NCI-H2081 treated with DMSO at 0.1 percent for 48 hours (cell line): ENCODE measurements at places on chromosomes 16 and 17.

GRCh38 chr16:75250089-75250808, 1.2 kb downstream of the BCAR1 start:
- no peak for DNase-seq

- no peak for DNase-seq
Measured at GRCh38 chr17:2075336-2076086, 20.6 kb downstream of the HIC1 start.

DNA sequence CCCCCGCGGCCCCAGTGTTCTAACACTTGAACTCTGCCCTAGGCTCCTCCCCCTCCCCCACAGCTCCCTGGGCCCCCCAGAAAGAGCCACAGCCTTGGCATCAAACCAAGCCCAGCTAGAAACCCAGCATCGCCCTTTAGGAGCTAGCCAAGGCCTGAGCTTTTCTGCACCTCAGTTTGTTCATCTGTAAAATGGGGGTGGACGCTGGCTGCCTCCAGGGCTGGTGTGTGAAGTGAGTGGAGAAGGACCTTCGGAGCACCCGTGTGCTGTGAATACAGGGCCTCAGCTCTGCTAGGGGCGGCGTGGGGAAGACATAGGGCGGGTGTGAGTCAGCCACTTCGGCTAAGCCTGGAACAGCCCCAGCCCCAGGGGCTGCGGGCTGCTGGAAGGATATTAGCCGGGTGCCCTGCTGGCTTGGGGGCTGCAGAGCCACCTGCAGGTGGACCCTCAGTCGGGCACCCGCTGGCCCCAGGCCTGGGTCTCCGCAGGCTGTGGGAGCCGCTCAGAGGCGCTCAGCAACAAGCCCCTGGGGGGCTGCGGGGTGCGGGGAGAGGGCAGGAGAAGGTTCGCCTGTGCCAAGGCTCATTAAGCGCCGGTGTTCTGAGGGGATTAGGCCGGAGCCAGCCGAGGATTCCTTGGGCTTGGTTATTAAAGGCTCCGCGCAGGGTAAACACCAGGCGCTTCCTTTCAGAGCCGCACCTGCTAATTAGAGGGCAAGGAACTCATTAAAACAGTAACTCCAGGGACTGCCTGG, 217.0 kb upstream of the CIBAR2 start:
- peak; percentile 56 for DNase-seq

DNA sequence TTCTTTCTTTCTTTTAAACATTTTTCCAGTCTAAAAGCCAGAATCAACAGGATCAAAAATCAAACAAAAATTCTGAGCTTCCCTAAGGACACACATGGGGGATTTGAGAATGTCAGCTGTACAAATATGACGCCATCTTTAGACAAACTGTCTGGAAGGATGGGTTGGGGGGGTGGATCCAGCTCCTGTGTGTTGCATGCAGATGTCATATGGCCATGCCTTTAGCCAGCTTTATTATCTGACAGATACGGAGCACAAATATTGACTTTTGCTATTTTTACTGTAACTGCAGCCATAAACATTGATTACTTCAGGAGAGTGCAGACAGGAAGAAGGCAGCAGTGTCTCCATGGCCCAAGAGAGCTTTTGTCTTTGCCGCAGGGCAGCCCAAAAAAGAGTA, 279.4 kb upstream of the ELAC2 start:
- DNase-seq: peak; percentile 22

DNA sequence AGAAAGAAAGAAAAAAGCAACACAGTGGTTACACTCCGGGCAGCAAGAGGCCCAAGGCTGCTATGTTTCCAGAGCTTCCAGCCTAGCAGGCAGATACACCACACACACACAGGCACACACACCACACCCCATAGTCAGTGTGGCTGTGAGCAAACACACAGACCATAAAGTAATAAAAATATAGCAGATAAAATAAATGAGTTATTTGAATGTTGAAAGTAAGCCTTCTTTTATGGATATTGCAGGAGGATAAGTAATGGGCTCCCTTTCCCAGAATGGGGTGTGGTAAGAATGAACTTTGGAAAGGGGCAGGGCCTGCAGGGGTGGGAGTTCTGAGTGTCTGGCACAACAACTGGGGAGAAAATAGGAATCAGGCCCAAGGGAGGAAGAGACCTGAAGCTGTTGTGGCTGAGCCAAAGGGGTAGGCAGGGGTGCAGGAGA, 4.8 kb upstream of the CDK5RAP3 start:
- no peak for DNase-seq

DNA sequence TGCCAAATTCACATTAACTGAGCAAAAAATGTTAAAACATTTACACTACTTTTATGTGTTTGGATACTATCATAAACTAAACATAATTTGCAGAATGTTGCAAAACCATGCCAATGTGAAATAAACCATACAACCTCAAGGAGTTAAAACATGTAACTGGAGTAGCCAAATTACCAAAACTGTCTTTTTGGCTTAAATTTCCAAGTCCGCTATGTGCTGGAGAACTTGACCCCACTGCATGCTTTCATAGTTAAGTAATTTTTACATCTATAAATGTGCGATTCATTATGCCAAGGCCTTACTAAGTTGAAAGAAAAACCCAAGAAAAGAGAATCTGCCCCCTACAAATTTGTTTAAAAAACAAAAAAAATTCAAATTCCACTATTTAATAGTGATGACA, 28.2 kb downstream of the BRD7 start:
- DNase-seq: no peak

DNA sequence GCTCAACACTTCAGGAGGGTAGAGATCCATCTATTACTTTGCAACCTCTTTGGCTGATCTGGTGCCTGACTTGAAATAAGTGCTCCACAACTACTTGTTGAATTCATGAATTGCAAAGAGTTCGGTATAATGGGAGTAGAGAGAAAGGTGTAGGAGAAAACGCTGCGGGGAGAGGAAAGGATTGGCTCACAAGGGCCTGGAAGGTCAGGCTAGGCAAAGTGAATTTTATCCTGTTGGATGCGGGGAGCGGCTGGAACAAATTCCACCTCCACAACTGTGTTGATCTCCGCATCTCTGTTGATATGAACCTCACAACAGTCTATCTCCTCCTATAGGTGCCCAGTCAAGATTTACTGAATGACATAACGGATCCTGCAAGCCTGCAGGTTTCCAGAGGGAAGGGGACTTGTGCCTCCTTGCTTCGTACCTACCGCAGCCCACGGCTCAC, 684 bp downstream of the SLX4 start:
- DNase-seq: no peak

GRCh38 chr16:27902551-27902950, 161.0 kb downstream of the GSG1L start:
- DNase-seq: no peak

DNA sequence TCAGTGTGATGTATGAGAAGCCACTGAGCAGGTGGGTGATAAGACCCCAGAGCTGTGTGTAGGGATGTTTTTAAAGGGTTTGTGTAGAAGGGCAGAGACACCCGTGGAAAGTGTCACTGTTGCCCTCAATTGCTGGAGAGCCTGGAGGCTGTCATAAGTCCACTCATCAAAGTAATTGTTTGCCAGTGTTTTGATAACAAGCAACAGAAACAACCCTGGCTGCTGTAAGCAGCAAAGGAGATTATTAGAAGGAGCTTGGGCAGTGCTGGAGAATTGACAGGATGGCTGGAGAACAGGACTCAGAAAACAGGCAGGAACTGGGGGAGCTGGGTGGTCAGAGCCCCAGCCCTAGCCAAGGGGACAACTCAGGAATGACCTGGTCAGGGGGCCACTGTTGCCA, 119.6 kb downstream of the CCDC182 start:
- DNase-seq: no peak

- no peak for DNase-seq
Measured at GRCh38 chr17:39627712-39628516, 1.2 kb downstream of the PPP1R1B start.

DNA sequence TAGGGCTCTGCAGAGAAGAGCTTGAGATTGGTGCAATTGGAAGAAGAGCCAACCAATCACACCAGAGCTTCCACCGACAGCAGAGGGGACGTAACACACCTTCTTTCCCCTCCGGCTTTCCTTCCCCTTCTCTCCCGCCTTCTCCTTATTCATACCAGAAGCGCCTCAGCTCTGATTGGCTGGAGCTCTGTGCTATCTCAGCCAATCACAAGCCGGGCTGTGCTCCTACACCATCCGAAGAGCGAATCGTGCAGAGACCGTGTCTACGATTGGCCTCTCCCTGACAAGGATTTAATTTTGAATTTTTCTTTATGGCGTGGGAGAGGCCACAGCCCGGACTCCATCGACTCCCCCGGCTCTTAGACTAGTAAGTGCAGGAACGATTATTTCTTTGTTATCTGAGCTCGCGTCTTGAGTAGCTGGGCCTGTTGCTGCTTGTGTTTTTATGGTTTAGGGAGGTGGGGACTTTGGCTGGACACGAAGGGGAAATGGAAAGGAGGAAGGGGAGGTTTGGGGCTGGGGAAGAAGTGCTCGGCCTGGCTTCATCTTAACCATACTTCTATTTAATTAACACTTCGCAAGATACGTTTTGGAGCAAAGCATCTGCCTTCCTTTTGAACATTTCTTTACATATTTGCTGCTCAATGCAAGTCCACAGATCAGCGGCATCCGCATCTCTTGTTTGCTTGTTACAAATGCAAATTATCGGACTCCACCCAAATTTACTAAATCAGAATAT, at the start of gene PRR11:
PRR11 (plus strand) TSS at position 308 of the 739 bp plus-strand sequence. CDS start 14,007 bp downstream, outside the sequence.
- DNase-seq: peak; percentile 100

DNA sequence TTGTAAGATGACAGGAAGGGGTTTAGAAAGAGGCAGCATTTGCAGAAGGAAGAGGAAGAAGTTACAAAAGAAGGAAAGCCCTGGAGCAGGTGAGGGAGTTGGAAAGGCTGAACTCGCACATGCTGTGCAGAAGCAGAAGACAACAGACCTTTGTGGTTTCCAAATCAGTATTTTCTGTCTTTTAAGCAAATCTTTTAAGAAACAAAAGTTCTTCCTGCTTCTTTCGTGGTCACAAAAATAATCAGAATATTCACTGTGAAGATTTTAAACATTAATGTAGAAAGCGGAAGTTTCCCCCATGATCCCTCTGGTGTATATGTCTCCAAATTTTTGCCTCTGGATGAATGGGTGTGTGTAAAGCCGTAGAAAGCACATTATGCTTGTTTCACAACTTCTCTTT, 25.8 kb downstream of the ZNRF1 start:
- no peak for DNase-seq

DNA sequence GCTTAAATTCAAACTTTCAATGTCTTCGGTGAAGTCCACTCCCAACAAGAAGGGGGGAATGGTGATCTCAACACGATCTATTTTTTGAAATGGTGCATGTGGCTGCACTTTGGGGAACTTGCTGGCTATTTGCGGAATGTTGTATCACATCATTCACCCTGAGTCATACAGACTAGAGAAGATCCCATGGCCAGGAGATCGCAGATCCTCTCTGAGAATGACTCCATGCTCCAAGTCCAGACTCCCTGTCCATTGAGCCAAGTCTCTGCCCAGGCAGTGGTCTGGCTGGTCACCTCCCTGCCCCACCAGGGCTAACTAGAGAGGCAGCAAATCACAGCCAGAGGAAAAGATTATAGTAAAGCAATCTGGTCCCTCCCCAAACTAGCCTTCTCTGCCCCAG, 120.6 kb downstream of the XYLT1 start:
- no peak for DNase-seq

GRCh38 chr16:53084141-53084541, 29.4 kb downstream of the CHD9 start:
- no peak for DNase-seq

DNA sequence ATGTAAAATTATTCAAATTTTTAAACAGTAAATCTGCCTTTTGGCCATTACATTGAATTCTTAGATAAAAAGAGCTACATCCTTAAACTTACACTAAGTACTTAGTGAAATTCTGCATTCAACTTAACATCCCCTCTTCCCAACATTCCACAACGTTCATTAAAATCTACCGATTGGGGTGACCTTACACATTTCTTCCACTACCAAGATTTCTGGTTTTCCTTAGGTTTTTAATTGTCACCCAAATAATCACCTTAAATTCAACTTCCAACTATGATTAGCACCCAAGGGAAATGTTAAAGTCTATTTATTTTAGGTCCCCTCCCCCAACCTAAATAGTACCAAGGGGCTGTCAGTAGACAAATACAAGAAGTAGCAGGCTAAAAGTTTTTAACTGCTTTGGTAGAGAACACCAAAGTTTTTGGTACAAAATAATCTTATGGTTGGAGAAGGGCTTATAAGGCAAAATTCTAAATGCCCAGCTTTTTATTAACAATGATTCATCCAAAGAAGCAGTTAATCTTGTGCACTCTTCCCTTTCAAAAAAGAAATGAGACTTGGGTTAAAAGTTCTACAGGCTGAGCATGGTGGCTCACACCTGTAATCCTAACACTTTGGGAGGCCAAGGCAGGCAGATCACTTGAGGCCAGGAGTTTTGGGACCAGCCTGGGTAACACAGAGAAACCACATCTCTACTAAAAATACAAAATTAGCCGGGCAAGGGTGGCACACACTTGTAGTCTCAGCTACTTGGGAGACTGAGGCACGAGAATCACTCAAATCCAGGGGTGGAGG, 4.7 kb downstream of the SRSF1 start:
- DNase-seq: no peak

DNA sequence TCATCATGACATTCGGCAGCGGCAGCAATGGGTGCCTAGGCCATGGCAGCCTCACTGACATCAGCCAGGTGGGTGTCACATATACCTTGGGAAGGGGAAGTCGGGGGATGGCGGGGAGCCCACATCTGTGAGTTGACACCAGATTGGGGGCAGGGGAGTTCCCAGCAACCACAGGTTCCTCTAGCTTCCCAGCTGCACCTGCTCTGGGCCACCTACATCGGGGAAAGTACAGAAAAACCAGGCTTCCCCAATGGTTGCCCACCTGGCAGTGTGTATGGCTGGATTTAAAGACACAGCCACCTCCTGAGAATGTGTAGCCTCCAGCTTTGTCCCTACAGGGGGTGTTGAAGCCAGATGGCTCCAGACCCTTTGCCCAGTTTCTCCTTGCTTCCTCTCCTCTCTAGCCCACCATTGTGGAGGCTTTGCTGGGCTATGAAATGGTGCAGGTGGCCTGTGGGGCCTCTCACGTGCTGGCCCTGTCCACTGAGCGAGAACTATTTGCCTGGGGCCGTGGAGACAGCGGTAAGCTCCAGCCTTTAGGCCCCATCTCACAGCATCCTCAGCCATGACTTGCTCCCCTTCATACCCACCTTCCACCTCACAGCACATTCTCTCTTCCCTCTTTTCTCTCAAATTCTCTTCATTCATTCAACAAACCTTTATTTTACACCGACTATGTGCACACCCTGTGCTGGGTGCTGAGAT, 5.0 kb upstream of the TRAF4 start:
- no peak for DNase-seq
